Mesendoderm (in vitro differentiated cells): ENCODE measurements at places on chromosomes 3 and 15.

GRCh38 chr15:97014001-97014400 lies 683.5 kb downstream of the NR2F2 start:
- no peak for DNase-seq

DNA sequence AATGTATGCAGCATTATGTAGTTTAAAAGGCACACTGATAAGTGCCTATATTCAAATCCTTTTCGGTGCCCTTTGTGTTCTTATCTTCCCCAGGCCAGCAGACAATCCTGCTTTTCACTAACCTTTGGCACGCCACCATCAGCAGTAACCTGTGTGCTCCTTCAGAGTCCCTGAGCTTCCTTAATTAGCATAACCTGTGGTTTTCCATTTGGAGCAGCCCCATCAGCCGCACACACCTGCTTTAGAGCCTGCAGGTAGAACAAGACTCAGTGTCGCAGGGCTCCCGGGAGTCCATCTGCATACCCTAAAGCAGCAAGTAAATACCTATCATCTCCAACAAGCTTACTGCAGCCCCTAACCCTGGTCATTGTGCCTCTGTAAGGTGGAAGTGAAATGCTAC lies 755.1 kb downstream of the ROBO2 start:
- peak; percentile 86 for DNase-seq

DNA sequence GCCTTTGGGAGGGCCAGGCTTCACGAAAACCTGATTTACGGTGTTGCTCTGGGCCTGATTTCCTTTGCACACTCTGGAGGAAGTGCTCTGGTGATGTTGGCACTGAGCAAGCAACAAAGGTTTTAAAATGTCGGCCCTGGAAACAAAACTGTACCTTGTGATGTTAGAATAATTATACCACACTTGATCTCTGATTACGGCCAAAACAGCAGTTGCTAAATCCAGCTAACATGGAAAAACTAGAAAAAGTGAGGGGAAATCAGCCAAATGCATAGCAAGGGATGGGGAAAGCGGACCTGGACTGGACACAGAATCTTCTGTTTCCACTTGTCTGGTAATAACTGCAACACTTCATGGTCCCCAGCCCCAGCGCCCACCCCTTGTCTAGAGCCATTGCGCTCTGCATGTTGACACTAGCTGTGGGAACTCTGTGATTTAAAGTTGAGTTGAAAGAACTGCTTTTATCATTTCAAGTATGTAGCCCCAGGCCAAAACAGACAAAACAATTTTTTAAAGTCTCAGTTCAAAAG lies 120.1 kb downstream of the VGLL4 start:
- DNase-seq, result no peak

GRCh38 chr15:31372635-31373091 lies 46.0 kb downstream of the KLF13 start:
- DNase-seq, result peak; percentile 97

DNA sequence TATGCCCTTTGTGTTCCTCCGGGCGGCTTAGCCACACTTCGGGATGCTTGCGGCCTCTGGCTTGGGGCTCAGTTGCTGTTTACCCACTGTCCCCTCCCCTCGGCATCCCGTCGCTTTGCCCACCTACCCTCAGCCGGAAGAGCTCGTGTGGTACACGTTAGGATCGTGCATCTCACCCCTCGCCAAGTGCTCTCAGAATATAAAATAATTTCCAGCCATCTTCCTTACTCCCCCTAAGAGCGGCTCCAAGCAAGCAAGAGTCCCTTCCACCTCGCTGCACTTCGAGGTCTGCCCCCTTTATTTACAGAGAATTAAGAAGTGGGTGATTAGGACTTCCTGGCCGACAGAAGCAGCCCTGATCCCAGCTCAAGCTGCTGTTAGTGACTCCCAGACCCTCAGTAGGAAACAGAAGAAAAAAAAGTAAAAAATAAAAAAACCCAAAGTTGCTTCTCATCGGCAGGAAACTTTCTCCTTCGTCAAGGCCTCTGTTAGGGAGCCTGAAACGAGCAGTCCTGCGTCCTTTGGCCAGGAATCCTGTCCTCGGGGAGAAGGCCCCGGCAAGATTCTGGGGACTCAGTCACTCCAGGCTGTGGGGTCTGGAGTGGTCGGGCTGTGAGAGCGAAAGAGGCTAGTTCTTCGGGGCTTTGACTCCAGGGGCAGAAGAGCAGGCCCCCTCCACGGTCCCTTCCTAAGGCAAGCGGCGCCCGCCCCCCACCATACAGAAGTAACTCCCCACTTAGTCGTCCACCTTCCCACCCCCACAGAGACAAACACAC lies 3.0 kb downstream of the MEIS2 start:
- DNase-seq, result peak; percentile 62

DNA sequence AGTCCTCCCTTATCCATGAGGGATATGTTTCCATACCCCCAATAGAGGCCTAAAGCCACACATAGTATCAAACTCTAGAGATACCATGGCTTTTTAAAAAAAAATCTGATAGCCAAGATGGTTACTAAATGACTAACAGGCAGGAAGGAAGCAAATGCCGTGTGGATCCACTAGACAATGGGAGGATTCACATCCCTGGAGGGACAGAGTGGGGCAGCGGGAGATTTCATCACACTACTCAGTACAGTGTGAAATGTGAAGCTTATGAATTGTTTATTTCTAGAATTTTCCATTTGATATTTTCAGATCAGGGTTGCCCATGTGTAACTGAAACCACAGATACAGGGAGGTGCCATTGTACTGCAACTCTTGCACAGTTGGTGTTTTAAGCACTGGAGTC lies 826.6 kb downstream of the SQOR start:
- DNase-seq, result no peak

DNA sequence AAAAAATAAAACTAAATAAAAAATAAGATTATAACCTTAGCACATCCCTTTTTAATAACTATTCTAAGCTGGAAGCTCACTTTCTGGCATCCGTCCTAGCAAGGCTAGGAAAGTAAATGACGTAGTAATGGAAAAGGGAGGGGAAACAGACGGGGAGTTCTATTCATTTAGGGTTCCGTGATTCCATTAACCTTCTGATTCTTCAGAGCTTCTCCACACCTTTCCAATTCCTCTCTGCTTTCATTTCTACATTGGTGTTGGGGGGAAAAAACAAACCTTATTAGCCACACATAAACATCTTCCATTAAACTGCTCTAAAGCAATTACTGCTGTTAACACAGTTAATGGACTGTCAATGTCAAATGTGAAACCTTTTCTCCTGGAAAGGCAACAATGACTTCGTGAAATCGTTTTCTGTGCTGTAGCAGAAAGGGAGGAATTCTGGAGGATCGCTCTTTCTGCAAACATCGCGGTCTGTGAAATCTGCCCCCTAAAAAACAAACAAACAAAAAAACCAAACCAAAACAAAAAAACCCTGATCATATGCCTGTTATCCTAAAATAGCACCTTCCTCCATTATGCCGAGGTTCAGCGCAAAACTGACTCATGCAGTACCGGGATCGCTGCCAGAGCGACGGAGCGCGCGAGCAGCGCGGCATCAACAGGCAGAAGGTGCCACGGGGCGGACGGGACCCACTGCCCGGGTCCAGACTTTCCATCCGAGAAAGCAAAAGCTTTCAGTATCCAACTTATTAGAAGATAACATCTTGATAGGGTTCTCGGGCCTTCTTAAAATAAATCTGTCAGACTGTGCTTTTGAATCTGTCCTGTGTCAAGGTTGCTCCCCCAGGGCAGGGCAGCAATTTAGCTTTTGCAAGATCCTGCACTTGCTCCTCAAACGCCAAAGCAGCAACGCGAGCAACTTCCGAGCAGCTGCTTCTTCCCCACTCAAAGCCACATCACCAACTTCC lies 156.2 kb downstream of the FGF12 start:
- DNase-seq, result no peak

- no peak for DNase-seq
These were observed 482.4 kb downstream of the ROBO1 start for GRCh38 chr3:79285380-79285779.

- no peak for DNase-seq
These were observed 52.7 kb downstream of the TLE3 start for GRCh38 chr15:70045045-70045444.

DNA sequence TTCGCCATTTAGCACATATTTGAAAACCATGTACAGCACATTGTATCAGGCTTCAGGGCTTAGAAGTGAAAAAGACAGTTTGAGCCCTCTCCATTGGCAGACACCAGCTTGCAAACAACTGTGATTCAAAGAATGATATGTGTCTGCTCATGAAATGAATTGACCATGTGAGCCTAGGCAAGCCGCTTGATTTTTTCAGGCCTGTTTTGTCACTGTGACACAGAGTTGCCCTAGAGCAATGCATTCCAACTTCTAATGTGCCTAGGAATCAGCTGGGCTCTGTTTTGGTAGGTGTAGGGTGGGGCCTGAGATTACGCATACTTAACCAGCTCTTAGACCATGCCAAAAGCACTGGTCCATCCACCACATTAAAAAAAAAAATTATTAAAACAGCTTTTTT lies 53.0 kb downstream of the ATP2C1 start:
- DNase-seq, result peak; percentile 22

DNA sequence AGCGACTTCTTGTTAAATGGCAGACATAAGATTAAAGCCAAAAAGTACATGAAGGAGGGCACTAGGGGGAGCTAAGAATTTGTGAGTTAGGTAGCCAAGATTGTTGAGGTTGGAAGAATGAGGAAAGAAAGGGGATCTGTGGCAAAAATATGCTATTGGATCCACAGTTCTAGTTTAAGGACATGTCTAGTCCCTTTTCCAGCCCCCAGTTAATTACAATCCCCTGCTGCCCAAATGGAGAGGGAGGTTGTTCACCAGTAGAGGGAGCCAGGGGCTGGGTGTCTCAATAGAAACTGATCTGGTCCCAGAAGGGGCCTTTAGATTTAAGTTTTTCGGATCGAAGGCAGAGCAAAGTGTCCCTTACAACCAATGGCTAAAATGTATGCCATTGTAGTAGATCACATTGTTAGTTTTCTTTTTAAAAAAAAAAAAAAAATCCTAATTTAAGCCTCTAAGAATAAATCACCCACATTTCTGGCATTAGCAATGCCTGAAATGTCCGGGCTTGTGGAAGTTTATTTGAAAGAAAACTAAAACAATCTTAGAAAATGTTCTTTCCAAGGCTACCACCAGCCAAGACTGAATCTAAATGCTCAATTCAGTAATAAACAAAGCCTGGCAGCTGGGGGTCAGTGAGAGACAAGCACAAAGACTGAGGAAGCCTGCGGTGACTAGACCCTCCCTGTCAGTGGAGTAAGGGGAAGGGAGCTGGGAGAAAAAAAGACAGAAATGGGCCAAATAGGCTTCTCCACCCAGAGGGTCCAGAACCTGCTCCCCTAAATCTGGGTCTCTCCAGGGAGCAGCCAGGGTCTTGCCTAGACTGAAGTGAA lies 7.1 kb downstream of the COL8A1 start:
- peak; percentile 68 for DNase-seq

DNA sequence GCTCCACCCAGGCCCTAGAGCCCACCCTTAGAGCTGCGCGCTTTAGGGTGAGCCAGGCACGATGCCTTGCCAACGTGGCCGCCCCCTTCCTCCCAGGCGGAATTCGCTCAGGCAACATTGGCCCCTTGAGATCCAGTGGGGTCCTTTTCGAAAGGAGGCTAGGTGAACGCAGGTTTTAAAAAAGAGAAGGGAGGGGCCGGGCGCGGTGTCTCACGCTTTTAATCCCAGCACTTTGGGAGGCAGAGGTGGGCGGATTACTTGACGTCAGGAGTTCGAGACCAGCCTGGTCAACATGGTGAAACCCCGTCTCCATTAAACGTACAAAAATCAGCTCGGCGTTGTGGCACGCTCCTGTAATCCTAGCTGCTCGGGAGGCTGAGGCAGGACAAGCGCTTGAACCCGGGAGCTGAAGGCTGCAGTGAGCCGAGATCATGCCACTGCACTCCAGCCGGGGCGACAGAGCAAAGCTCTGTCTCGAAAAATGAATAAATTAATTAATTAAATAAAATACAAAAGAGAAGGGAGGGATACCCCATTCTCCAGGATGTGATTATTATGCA lies 984 bp upstream of the RPP25 start:
- DNase-seq, result no peak

- DNase-seq, result no peak
These were observed 217.6 kb downstream of the KBTBD8 start for GRCh38 chr3:67215690-67216089.

- DNase-seq, result peak; percentile 16
These were observed 83.2 kb downstream of the NR2F2 start for GRCh38 chr15:96413657-96414056.

DNA sequence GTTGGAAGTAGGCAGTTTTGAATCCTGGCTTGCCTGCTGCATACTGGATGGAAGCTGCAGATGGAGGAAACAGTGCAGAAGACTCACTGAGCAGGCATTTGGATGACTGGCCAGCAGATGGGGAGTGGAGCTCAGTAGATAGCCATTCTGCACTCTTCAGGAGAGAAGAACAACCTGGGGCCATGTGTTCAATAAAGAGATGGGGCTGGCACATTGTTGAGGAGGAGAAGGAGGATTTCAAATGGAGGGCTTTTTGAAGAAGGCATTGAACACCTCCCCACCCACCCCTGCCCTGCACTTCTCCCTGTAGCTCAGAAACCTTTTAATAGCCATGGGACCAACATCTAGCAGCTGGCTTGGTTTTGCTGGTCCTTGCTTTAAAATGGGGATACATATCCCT lies 109.8 kb downstream of the CACNA1D start:
- DNase-seq, result no peak

DNA sequence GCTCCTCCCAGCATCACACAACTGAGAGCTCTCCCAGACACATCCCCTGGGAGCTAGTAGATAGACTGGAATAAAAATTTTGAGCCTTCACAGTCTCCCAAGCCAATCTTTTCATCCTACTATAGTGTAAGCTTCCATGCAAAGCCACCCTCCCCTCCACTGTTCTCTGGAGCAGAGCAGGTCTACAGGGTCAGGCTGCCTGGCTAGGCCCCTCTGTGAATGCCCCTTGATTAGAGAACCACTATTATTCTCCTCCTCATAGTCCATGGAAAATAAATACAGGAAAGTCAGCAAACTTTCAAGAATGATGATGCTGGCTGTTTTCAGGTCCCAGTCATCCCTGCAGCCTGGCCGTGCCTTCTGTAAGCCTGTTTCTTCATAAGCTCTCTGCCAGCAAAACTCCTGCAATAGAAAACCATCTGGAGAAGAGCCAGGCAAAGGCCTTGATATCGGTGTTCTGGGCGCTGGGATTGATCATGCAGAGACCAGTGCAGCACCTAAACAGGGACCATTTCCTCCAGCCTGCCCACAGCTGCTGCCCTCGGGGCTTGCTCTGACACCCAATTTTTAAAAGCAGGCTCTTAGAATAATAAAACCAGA lies 51.7 kb downstream of the CRYGS start:
- DNase-seq, result no peak
